ENCODE measurements at places on chromosomes 4 and X.

- peak; percentile 75 for DNase-seq
These were observed 17.4 kb downstream of the IRAK1 start for GRCh38 chrX:154002215-154002719.

DNA sequence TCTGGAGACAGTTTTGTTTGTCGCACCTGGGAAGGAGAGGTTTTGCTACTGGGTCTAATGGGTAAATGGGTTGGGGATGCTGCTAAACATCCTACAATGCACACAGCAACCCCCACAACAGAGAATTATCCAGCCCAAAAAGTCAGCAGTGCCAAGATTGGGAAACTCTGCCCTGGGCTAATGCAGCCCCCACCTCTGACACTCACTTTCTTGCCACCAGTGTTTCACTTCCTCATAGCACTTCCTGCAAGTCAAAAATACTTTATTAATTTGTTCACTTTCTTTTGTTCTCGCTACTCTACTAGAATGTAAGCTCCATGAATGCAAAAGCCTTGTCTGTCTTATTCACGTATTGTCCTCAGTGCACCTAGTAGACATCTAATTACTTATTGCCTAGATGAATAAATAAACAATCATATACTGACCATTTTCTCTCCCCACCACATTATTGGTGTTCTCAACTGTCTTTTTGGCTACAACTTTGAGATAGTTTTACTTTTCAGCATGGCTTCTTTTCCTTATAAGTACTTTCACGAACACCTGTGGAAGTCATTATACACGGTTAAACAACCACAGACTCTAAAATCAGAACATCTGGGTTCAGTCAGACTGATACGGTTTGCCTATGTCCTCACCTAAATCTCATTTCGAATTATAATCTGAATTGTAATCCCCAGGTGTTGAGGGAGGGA is 82.0 kb upstream of the PITX2 start:
- no peak for DNase-seq

GRCh38 chrX:51614353-51615012 is 4.2 kb downstream of the CENPVL3 start:
- peak; percentile 4 for DNase-seq

GRCh38 chr4:136124251-136124745 is 1408.0 kb downstream of the PCDH18 start:
- DNase-seq, result no peak

DNA sequence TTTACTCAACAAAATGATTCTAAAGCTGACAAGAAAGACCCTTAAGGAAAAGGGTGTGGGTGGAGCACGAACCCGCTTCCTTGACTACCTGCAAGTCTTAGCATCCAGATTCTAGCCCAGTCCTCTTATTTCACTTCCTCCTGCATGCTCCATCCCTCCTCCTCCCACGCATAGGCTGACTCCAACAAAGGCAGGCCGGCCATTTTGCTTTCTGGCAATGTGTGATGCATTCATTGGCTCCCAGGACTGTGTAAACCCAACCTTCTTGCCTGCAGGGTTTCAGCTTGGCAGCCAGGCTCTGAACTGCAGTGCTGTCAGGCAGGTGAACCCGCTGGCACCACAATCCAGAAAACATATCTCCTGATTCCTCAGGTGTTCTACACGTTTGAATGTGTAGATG is 39.3 kb downstream of the RTL9 start:
- no peak for DNase-seq

DNA sequence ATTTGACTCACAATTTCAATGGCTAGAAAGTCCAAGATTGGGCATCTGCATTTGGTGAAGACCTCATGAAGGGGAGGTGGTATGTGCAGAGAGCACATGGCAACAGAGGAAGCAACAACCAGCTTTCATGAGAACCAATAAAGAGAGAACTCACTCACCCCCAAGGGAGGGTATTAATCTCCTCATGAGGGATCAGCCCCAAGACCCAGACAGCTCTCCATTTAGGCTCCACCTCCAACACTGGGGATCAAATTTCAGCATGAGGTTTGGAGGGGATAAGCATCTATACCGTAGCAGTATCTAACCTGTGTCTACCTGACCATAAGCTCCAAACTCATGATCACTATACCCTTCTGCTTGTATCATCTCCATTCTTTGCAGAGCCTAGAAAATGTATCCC is 9.3 kb upstream of the TBC1D19 start:
- no peak for DNase-seq

GRCh38 chrX:100381619-100382018 is 28.5 kb downstream of the PCDH19 start:
- DNase-seq, result no peak

- DNase-seq, result peak; percentile 72
These were observed 25.4 kb downstream of the SEC31A start for GRCh38 chr4:82865592-82865991.

DNA sequence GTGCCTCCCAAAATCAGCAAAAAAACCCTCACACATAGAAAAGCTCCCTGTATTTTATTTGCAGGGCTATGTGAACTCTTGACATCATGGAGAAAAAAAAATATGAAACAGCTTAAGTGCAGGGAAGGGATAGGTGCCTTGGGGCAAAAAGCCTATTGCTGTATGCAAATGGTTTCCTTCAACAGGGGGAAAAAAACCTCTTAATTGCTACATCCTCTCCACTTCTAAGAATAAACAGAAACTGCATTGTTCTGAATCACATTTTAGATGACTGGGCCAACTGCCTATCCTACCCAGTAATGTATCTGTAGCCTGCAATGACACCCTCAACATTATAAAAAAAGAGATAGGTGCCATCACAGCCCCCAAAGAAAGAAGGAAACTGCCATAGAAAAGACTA is 229.4 kb upstream of the GALNTL6 start:
- DNase-seq, result no peak

GRCh38 chr4:128322311-128322710 is 34.7 kb upstream of the PGRMC2 start:
- no peak for DNase-seq

- DNase-seq, result no peak
These were observed 78.2 kb downstream of the IL21 start for GRCh38 chr4:122542411-122543236.

DNA sequence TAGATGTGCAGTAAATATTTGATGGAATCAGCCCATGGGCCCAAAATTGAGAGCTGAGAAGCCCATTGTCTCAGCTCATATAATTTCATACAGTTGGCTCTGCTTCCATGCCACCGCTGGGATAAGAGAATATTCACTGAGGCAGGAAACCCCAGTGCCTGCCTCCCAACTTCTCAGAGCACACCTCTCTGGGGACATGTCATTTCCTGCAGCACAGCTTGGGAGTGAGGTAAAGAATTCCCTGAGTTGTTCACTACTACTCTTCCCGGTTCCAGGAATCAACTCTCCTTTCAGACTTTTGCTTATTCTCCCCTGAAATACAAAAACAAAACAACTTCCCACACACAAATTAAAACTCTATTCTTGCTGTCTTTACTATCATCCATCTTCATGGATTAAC is 389.3 kb downstream of the MAPK10 start:
- no peak for DNase-seq

- DNase-seq, result no peak
These were observed 128.4 kb upstream of the TMEM164 start for GRCh38 chrX:109874548-109874947.

GRCh38 chr4:153465140-153465539 is 1.0 kb upstream of the TMEM131L start:
- DNase-seq, result no peak

DNA sequence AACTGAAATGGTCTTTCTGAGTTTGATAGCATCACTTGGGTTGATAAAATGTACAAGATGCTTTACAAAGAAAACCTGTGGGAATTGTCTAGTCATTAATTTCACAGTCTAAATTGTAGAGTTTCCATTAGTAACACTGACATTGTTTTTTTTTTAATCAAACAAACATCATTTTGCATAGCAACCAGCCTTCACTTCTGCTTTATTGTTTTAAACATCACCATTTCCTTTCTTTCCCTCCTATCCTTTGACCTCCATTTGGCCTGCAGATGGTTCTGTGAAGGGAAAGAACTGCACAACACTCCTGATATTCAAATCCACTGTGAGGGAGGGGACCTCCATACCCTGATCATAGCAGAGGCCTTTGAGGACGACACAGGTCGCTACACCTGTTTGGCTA is 171.1 kb downstream of the PALLD start:
- DNase-seq, result no peak

GRCh38 chr4:108695062-108695461 is 44.7 kb downstream of the OSTC start:
- no peak for DNase-seq

DNA sequence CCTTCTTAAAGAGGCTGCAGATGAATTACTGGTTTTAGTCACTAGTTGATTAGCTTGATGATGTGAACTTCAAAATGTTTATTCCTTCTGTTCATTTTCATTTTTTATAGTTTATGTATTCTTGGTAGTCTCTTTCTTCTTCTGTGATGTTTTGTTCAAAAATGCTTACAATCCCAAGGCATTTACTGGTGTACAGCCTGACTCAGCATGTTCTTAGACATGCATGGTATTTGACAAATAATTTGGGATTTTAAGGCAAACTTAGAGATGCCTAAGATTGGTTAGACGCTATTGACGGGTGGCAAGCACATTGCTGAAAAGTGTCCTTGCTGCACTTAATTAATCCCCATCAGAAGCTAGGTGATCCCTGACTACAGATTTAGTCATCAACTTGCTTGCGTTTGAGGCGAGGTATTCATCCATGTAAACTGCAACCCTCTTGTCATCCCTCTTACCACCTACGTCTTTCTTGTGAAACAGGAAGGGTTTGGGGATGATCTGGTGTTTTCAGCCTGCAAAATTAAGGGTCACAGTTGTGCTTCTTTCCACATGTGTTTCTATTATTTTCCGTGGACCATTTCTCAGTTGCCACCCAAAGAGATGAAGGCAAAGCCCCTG is 331.8 kb downstream of the DKK2 start:
- no peak for DNase-seq

DNA sequence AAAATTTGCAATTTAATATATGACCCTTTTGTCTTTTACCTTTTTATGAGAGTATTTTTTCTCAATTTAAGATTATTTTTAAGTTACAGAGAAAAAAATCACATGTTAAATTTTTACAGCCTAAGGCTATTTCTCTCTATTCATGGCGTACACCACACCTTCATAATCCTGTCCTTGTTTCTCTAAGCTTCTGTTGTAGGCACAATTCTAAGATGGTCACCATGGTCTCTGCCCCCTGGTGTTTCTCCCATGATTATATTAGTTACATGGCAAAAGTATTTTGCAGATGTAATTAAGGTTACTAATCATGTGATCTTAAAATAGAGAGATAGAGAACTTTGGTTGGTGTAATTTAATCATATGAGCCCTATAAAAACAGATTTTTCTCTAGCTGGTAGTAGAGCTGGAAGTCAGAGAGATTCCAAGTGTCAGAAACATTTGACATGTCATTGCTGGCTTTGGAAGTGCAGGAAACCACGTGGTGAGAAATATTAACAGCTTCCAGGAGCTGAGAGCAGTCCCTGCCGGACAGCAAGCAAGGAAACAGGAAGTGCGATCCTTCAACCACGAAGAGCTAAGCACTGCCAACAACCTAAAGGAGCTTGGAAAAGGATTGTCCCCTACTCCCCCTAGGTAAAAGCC is 89.8 kb downstream of the EIF4E start:
- DNase-seq, result no peak

- no peak for DNase-seq
These were observed 166.1 kb downstream of the CCSER1 start for GRCh38 chr4:90293320-90293719.

- no peak for DNase-seq
These were observed 53.5 kb downstream of the BMP3 start for GRCh38 chr4:81084029-81084428.

DNA sequence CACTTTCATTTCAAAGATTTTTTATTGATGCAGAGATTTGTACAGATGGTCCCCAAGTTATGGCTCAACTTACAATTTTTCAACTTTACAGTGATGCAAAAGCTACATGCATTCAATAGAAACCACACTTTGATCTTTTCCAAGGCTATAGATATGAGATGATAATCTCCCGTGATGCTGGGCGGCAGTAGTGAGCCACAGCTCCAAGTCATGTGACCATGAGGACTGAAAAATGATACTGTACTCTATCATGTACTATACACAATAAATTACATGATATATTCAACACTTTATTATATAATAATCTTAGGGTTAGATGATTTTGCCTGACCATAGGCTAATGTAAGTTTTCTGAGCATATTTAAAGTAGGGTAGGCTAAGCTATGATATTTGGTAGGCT is 14.0 kb upstream of the GASK1B start:
- no peak for DNase-seq

- no peak for DNase-seq
These were observed 6.7 kb downstream of the TNMD start for GRCh38 chrX:100591256-100592051.

GRCh38 chr4:165489786-165490185 is 111.0 kb downstream of the CPE start:
- DNase-seq, result no peak

DNA sequence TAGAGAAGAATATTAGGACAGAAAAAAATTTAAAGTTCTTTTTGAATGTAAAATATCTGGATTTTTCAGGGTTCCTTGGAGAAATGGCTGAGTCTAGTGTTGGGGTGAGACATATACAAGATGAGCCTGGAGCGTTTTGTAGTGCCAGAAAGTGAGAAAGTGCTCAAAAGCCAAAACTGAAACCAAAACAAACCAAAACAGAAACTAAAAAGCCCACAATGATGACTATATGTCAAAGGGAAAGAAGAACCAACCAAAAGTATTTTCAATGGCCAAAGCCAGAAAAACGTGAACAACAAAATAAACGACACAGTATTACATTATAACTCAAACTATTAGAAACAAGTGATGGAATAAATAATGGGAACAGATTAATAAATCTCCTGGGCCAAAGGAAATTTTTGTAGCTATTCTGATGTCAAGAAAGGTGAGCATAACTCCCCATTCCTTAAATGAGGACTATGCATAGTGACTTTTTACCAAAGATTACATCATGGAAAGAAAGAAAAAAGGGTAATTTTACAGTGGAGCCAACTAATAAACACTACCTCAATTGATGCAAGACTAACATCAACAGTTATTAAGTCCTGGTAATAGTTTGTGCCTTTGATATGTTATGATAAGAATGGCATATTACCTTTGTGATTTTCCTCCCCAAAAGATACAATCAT is 1137.6 kb downstream of the C4orf33 start:
- DNase-seq, result no peak

DNA sequence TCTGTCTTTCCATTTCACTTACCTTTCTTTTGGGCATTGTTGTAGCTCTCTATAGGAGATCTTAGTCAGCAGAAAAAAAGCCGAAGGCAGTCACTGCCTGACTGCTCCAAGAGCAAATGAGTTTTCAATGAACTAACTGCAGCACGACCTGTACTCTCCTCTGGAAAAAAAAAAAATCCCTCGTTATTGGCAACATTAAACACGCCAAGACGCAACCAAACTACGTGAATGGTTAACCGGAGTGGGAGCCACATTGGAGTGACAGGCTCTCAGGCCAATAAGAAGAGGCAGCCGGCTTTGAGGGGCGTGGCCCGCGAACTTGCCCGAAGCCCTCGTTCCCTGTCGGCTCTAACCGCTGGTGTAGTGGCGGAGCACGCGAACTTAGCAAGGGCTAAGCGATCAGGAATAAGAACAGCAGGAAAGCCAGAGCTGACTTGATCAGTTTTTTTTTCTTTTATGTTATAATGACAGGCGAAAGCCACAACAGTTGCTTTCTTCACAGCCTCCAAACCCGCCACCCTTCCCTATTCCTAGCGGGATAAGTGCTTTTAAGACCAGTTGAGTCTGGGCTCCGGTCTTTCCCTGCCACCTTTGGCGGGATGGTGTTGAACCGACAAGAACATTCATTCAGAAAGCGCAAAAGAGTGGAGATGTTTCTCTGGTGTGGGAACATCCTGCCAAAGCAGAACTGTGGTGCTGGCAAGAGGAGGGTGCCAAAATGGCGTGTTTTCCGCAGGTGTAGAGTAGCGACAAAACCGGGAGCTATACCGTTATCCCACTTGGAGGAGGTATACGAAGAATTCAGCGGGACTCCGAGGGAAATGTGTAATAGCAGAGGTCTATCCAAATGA is 80.0 kb downstream of the HMGN5 start:
- DNase-seq, result peak; percentile 84
